ENCODE measurements at places on chromosomes 6 and 20.

DNA sequence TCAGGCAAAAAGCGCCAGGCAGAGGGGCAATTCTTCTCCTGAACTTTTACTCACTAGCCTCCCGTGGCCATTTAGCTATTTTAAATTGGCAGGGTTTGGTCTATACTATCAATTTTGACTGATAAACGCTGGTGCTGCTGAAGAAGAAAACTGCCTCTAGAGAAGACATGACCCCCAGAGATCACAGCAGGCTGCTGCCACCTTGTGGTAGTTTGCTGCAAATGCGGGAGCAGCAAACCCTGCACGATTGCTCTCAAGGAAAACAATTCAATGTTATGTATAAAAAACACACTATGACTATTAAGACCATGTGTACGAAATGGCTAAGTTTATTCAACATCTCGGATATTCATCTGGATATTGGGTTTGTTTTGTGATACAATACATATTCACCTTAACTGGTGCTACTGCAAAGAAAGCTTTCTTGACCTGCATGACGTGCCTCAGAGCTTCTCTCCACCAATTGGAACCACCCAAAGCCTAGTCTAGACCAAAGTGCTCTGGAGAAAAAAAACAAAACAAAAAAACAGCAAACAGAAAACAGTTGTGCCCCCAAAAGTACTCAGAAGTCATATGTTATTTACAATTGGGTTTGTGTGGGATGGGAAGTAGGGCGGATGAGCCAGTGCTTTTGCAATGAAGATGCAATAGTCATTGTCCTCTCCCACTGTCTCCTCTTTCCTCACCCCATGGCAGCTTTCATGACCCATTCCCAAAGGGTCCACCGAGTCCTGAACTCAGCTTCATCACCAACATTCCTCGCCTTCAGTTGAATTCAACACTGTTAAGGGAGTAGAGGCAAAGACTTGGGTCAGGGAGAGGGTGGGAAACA lies 19.6 kb upstream of the IL17F start:
- DNase-seq: peak; percentile 58

DNA sequence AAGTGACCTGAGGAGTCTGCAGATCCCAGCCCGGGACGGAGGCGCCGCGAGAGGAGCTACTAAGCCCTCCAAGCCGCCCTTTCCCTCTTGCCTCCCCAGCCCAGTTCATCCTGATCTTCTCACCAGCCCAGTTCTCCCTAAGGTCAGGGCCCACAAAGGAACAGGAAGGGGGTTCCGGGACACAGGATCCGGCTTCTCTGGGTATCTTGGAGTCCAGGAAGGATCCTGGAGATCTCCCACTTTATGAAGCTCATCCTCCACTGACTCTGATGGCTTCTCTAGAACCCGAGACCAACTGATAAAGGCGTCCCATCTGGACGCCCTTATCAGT lies 36.9 kb upstream of the HLA-C start:
- DNase-seq: no peak

DNA sequence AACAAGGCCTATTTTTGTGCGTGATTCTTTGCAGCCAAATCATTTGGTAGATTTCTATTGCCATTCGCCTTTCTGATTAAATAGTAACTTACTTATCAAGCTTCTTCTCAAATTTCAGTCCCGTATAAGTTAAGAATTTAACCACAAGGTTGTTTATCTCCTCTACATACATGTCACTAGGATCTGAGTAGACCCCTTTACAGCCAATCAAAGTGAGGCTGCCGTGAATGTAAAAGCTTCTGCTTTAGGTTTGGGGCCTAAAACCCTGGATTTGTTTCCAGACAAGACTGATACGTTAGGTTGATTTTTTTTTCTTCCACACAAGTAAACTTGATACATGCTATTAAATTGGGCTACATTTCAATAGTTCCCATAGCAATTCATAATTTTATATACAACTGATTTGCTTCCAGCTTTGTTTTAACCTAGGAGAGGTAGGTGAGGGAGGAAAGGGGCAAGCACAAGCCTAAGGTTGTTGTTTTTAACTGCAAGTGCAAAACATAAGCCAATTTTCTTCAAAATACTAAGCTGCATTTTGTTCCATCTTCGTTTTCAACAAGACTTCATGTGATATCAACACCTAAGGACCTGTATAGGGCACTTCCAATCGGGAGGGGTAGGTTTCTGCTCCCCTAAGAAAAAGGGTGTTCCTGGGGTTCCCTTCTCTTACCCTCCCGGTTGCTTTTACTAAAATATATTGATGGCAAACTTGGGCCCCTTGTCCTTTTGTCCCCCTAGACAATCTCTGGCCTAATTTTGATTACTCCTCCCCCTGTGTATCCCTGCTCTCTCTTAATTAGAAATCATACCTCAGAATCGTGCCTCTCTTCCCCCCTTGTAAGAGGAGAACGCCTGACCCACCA lies 1.7 kb downstream of the RANBP9 start:
- DNase-seq: peak; percentile 72

DNA sequence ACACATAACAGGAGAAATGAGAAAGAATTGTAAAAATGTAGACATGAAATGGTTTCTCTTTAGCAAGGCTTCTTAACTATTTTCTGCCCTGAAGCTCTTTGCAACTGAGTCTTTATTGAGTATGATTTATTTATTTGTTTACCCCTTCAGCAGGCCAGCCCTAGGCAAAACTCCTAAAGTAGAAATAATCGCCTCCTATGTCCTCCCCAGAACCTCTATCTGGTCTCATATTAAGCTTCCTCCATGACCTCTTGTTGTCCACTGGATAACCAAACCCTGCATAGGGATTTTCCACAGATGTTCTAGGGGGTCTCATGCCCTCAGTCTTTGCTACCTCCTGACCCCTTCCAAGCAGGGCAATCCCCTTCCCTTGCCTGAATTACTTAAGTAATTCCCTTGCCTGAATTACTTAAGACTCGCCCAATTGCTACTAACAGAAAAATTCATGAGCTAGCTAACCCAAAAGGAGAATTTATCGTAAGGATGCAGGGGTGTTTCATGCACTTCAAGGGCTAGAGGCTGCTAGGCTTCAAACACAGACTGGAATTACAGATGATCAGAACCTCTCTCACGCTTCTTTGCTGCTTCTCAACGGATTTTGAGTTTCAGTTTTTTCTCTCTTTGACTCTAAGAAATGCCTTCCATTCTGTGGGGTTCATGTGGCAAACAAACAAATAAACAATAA lies 425.9 kb upstream of the RNF217 start:
- no peak for DNase-seq

DNA sequence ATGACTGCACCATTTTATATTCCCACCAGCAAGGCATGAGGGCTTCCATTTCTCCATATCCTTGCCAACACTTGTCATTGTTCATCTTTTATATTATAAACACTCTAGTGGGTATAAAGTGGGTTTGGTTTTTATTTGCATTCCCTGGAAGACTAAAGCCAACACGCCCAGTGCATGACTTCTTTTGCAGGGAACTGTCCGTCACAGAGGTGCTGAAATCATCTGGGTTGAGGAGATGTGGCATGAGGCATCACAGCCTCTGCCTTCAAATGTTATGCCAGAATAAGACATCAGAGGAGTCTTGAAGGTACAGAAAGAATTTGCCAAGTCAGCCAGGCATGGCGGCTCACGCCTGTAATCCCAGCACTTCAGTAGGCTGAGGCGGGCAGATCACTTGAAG lies 29.9 kb upstream of the FAM210B start:
- DNase-seq: peak; percentile 48

Data from muscle of leg (tissue), 16 donors.